ENCODE measurements at places on chromosomes 5 and 9. TPM values are rescaled to one million over a fixed set of nuclear protein-coding genes. Genes with fewer than 3 reads are reported as not detected.
A peak's percentile ranks its signal among the peaks of the same experiment; 100 is the strongest.

- DNase-seq = no peak
Measured at GRCh38 chr5:21419383-21419782, 1431.4 kb upstream of the CDH18 start.

- DNase-seq = no peak
Measured at GRCh38 chr5:181235323-181235688, 8.4 kb downstream of the RACK1 start.

DNA sequence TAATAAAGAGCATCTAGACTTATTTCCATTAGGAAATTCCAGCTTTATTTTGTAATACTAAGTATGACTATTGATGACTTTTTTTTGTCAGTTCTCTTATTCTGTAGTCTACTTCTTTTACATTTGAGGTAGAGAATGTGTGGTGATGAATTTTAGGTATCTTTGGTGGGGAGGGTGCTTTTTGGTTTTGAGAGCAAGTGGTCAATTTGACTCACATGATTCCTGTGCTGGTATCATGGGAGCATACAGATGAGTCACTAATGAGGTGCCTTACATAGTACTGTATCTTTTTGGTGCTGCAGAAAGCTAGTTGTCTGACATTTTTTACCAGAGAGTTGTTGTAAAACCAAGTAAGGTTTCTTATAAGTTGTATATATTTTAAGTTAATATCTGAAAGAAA lies 35.3 kb downstream of the ERBIN start:
- no peak for DNase-seq

DNA sequence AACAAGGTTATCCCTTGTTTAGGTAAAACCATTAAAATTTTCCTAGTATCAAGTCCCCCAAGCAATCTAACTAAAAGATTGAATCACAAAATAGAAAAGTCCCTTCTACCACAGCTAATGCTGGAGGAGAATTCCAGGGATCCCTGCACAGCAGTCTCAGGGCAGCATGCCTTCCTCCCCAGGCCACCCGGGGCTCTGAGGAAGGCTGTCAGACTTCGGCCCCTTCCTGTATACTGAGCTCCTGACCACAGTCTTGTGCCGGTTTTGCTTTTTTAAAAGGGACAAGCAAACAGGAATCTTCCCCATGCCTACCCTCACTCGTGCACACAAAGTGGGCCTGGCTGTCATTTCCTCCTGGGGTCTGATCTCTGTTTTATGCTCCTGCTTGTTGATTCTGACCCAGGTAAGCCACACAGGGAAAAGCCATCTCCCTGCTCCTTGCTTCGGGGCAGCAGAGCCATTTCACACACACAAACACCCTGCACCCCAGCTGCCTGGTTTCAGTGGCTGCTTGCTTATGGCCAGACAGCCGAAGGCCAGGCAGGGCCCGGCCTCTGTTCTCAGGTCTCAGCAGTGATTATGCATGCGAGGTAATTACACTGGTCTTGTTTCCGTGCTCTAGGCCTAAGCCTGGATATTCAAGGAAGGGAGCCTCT lies 211.9 kb downstream of the NXNL2 start:
- DNase-seq = no peak

- DNase-seq = no peak
Measured at GRCh38 chr5:115260248-115260647, 2.4 kb downstream of the PGGT1B start.

- no peak for DNase-seq
Measured at GRCh38 chr5:13989832-13990231, 45.3 kb upstream of the DNAH5 start.

DNA sequence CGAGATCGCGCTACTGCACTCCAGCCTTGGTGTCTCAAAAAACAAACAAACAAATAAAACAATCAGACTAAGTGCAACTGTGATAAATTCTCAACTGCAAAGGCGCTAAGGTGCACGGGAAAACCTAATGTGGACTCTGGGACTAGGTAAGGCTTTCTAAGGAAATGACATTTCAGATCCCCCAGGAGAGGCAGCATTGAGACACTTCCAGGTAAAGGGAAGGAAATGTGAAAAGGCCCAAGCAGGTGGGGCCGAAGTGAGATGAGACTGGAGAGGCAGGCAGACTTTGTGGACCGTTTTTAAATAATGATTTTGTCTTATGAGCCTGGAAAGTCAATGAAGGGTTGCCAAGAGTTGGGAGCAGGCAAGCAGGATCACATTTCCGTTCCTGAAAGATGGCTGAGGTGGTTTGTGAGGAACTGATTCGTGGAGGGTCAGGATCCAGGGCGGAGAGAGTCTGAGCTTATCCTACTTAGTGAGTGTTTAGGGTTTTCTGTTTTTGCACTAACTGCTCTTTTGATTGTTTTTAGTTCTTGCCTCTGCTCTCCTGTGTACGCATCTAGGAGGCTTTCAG lies 2.0 kb upstream of the APBA1 start:
- DNase-seq = no peak

GRCh38 chr9:6907772-6908381 lies 150.1 kb downstream of the KDM4C start:
- DNase-seq = no peak

GRCh38 chr9:38301376-38302106 lies 91.0 kb upstream of the ALDH1B1 start:
- DNase-seq = no peak

GRCh38 chr9:6764523-6764922 lies 6.8 kb downstream of the KDM4C start:
- no peak for DNase-seq

GRCh38 chr9:32579706-32580331 lies 6.9 kb upstream of the NDUFB6 start:
- DNase-seq = peak; percentile 66

- DNase-seq = no peak
Measured at GRCh38 chr9:130160862-130161470, 11.2 kb upstream of the NCS1 start.

STPG3 gene
- total RNA-seq = 0.38 TPM

IPPK gene
- 7.3 TPM for total RNA-seq

PDZD2 gene
- 67.8 TPM for total RNA-seq

SCGB3A1 gene
- 1,318 TPM for total RNA-seq

C5orf47 gene
- not detected for total RNA-seq

C9orf40 gene
- total RNA-seq = 4.0 TPM

RMRP gene
- 24,340 TPM for total RNA-seq

FAM151B gene
- 4.1 TPM for total RNA-seq
